Activated CD4-positive, alpha-beta T cell treated with anti-CD3 and anti-CD28 coated beads, Interleukin-2, amount 50 U/mL, for 1 hour (primary cell): ENCODE measurements at places on chromosomes 13 and 19.

DNA sequence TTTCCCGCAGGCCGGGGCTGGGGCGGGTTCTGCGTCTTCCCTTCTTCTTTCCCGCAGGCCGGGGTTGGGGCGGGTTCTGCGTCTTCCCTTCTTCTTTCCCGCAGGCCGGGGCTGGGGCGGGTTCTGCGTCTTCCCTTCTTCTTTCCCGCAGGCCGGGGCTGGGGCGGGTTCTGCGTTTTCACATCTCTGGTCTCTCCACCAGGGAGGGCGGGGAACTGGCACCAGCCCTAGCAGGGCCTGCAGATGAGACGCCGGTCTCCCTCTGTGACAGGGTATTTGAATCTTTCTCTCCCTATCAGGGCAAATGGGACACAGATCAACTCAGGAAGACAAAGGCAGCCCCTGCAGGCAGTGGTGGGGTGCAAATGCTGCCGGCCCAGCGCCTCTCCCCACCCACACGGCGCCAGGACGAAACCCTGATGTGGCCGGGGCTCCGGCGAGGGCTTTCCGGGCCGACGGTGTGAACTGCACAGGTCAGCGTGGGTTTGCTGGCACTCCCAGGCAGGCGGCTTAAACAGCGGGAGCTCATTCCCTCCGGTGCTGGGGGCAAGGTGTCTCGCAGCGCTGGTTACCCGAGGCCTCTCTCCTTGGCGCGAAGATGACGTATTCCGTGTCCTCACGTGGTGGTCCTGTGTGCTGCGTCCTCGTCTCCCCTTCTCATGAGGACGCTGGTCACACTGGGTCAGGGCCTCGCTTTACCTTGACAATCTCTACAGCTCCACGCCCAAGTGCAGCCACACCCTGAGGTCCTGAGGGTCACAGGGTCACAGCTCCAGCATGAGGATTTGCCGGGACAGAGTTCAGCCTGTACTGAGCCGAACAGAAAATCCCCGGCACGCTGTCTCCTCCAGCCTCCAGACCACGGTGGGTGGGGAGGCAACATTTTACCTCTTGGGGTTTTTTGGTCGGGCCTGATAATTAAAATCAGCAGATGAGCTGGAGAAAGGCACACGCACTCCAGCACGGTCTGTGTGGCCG, 717 bp upstream of the C13orf46 start:
- DNase-seq, result no peak

DNA sequence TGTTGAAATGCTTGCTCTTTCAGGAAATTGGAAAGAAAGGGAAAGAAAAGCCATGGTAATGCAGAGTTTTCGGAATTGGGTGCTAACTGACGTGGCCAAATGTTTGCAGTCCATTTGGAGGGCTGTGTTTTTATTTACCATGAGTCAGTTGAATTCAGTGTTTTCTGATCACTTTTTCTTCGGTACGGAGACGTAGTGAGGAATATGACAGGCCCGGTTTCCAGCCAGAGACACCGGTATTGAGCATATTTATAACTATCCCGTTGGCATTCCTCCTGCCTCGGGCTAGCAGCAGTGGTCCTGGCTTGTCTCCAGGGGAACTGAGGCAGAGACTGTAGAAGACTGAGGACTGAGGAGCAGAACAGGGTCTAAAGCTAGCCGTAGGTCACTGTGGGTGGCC, 1.0 kb downstream of the CDC16 start:
- no peak for DNase-seq

DNA sequence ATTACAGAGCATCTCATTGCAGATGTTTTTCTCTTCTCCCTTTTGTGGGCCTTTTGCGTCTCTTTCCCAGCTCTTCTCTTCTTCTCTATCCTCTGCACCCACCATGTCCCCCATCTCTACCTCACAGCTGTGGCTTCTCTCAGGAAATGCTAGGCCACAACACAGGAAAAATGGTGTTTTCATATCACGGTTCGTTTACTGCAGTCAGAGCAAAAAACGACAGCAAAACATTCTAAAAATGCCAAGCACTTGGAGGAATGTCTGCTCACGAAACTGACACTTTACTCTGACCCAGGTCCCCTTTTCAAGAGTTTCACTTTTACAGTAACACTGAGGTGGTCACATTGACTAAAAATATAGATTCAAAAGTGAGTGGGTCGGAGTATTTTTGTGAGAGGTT, 152.2 kb downstream of the DCT start:
- no peak for DNase-seq

DNA sequence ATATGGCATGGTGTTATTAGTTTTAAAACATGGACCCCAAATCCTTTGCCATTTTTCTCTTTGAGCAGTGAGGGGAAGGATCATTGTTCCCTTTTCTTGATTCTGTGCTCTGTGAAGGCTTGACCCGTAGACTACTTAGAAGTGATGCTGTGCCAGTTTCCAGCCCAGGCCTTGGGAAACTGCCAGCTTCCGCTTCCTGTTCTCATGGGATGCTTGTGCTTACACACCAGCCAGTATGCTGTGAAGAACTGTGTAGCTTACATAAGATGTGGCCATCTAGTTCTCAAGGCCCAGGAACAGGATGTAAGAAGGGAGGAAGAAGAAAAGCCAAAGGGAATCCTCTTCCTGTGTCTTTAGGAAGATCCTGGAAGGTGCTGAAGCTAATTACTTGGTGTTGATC, 180.9 kb downstream of the PCCA start:
- no peak for DNase-seq

DNA sequence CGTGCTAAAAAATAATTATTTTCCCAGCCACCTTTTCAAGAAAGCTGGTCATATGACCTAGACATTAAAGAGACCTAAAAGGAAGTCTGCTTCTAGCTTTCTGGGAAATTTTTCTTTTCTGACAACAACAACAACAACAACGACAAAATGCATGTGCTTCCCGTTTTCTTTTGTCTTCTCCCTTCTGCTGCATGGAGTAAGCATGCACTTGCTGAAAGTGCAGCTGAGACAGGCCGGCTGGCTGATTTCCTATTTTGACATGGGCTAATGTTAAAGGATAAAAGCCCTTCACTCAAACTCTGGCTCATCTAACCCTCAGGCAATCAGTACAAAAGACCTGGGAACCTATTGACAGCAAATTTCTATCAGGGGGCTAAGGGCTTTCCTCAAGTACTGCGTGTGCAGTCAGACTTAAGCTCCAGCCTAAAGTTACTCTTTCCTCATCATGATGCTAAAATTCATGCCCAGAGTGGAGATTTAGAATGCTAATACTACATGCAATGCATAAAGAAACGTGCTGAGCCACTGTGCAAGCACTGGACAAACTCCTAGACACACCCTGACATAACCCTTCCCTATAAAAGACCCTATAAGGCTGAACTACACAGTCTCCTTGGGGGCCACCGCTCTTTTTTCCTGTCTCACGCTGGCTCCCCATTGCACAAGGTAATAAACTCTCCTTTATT, 811.1 kb downstream of the UQCRFS1 start:
- DNase-seq, result no peak

GRCh38 chr13:24313439-24313838, 4.1 kb downstream of the C1QTNF9 start:
- DNase-seq, result no peak

- DNase-seq, result no peak
Measured at GRCh38 chr19:57850553-57851017, 926 bp downstream of the ZNF587 start.

- no peak for DNase-seq
Measured at GRCh38 chr19:18503971-18504885, 17.6 kb downstream of the ELL start.

GRCh38 chr19:46279177-46279576, 17.7 kb upstream of the HIF3A start:
- no peak for DNase-seq
